ENCODE measurements at places on chromosomes 6 and 20.
A peak's percentile ranks its signal among the peaks of the same experiment; 100 is the strongest.

DNA sequence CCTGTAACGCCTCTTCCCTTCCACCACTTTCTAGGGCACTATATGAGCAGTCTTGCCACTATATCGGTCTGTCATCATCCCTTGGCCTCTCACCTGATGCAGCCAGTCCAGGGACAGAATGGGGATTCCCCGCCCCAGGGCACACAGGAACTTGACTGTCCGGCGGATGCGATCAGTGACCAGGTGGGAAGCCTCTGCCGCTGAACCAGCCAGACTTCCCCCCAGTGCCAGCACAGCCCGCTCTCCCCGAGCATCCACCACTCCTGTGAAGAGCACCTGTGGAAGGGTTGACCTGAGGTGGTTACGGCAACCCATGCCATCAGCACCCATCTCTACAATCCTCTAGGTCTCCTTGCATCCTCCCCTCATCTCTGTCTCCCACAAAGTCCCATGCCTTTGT, 12.2 kb upstream of the NRM start:
- H3K27me3 ChIP-seq, result no peaks in the 10 kb centered on the region
- no peaks in the 10 kb centered on the region for H3K4me1 ChIP-seq
- H3K4me3 ChIP-seq, result no peak overlapping the region
- peaks cover 52% of the 10 kb centered on the region for H3K36me3 ChIP-seq
- no peak for DNase-seq

GRCh38 chr20:38872491-38873049, 53.6 kb upstream of the FAM83D start:
- peaks cover 85% of the 10 kb centered on the region for H3K4me1 ChIP-seq
- DNase-seq, result no peak
- H3K4me3 ChIP-seq, result peak overlapping the region; percentile 64
- peak overlapping the region; percentile 93 for H3K27ac ChIP-seq

DNA sequence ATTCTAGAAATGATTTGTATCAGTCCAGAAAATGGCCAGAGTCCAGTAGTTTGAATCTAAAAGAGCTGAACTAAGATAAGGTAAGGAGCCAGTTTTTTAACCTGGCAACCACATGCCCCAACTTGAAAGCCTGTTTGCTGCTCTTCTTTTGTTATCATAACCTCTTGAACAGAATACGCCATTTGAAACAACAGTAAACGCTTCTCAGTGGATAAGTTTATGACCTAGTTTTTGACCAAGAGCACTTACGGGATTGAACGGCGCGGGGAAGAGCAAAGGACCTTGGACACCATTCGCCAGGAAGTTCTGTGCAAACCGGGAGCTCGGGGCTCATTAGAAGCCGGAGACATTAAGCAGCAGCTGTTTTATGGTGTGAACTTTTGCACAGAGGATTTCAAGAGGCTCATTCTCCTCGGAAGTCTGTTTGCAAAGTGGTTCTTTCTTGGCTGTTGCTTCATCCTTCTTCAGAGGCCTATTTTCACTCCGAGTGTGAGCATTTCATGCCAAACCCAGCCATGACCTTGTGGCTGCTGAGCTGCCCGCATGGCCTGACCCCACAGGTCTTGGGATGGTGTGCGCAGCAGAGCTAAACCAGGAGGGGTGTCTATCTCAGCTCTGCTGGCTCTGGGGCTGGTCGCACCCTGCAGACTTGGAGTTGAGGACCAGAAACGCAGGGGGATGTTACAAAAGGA, 215.1 kb downstream of the SOX4 start:
- DNase-seq, result no peak
- H3K4me3 ChIP-seq, result no peak overlapping the region
- no peaks in the 10 kb centered on the region for H3K4me1 ChIP-seq
- H3K36me3 ChIP-seq, result no peaks in the 10 kb centered on the region

DNA sequence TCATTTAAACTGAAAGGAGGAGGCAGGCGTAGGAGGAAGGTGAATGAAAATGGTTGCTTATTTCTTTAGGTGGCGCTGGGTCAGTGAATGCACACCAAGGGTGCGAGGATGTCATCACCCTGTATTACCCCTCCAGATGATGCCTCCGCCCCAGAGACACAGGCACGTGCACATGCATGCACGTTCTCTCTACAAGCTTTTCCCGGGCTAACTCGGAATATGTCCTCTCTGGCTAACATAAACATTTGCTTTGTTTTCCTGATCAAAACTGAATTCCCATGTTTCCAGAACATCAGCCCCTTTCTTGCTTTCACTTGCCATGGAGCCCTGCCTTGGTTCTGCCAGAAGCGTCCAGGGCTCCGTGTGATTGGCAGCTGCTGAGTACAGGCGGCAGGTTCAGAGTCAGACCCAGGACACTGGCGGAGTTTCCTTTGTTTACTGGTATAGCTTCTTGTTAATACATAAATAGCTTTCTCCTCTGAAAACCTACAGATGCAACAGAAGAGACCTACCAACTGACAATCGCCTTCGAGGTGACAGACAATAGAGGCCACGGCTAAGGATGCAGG, 131.2 kb upstream of the RPS6KA2 start:
- no peaks in the 10 kb centered on the region for H3K36me3 ChIP-seq
- peaks cover 37% of the 10 kb centered on the region for H3K4me1 ChIP-seq
- peaks cover 54% of the 10 kb centered on the region for H3K27me3 ChIP-seq
- DNase-seq, result no peak
- H3K27ac ChIP-seq, result no peak overlapping the region

DNA sequence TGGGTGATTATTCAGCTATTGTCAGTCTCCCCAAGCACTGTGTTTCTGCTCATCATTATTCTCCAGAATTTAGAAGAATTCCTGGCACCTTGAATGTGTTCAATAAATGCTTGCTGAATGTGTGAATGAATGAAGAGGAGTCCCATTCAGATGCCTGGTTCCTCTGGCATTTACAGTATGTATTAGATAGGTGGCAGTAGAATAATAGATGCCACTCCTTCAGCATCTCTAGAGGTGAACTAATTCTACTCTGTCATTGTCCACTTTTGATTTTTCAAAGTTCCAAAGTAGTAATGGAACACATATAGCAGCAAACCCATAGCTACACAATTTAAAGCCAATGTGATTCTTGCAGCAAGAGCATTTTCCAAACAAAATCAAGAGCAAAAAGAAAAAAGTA, 118.9 kb upstream of the CEP162 start:
- H3K27ac ChIP-seq, result no peak overlapping the region
- H3K4me1 ChIP-seq, result no peaks in the 10 kb centered on the region
- no peak for DNase-seq
- no peaks in the 10 kb centered on the region for H3K36me3 ChIP-seq
- no peaks in the 10 kb centered on the region for H3K27me3 ChIP-seq
- H3K4me3 ChIP-seq, result no peak overlapping the region

GRCh38 chr20:44745598-44746366, at the start of gene KCNK15:
Gene KCNK15, plus strand, starts transcription at chr20:44745865. Its CDS starts 46 bp downstream, at chr20:44745911.
- peaks cover 9% of the 10 kb centered on the region for H3K4me1 ChIP-seq
- H3K4me3 ChIP-seq, result peak within 1 kb of the TSS; percentile 60
- H3K27me3 ChIP-seq, result peaks cover 70% of the 10 kb centered on the region

- no peak overlapping the region for H3K4me3 ChIP-seq
- no peaks in the 10 kb centered on the region for H3K27me3 ChIP-seq
- H3K36me3 ChIP-seq, result peaks cover 3% of the 10 kb centered on the region
- no peak overlapping the region for H3K27ac ChIP-seq
Observed at GRCh38 chr6:89387516-89388201, 24.4 kb downstream of the RRAGD start.

DNA sequence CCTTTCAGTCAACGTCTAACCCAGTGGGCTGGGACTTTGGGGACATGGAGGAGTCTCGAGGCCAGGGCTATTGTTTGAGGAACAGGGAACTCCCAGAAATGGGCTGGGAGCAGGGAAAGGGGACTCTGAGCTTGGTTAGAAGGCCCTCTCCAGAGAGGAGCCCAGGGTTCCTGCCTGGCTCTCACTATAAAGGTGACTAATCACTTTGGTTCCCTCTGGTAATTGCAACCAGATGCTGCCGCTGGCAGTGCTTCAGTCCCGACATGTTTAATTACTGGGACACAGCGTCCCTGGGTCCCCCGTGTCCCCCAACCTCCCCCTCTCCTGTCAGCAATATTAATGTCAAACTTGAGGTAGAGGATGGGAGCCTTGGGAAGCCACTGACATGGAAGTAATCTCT, 5.0 kb upstream of the GDF5 start:
- DNase-seq, result no peak
- H3K27ac ChIP-seq, result no peak overlapping the region
- no peaks in the 10 kb centered on the region for H3K36me3 ChIP-seq
- peaks cover 9% of the 10 kb centered on the region for H3K4me1 ChIP-seq
